Aorta (tissue), 5 donors: ENCODE measurements at places on chromosomes 12 and 14. TPM values are rescaled to one million over a fixed set of nuclear protein-coding genes. Genes with fewer than 3 reads are reported as not detected.

GPRC5A gene
- 36.6 TPM for total RNA-seq

ATG14 gene
- 19.4 TPM for total RNA-seq

MAP1LC3B2 gene
- 3.1 TPM for total RNA-seq

HOTAIR gene
- total RNA-seq: not detected

GRCh38 chr14:92865674-92866073 is 57.3 kb upstream of the CHGA start:
- no peak overlapping the region for H3K4me3 ChIP-seq
- no peaks in the 10 kb centered on the region for H3K27me3 ChIP-seq
- no peaks in the 10 kb centered on the region for H3K4me1 ChIP-seq
- no peak for DNase-seq

GRCh38 chr12:54719691-54720090 is 71.5 kb upstream of the DCD start:
- H3K36me3 ChIP-seq: no peaks in the 10 kb centered on the region
- no peaks in the 10 kb centered on the region for H3K4me1 ChIP-seq
- no peak overlapping the region for H3K4me3 ChIP-seq
- no peak for DNase-seq

GRCh38 chr12:69262264-69262974 is 23.1 kb downstream of the CPSF6 start:
- peaks cover 4% of the 10 kb centered on the region for H3K36me3 ChIP-seq
- H3K27me3 ChIP-seq: no peaks in the 10 kb centered on the region
- no peak overlapping the region for H3K4me3 ChIP-seq
- no peak for DNase-seq

GRCh38 chr14:104573930-104574329 is 5.6 kb upstream of the C14orf180 start:
- no peak for DNase-seq
- no peaks in the 10 kb centered on the region for H3K36me3 ChIP-seq
- H3K4me3 ChIP-seq: no peak overlapping the region
- H3K27me3 ChIP-seq: no peaks in the 10 kb centered on the region
- no peaks in the 10 kb centered on the region for H3K4me1 ChIP-seq

DNA sequence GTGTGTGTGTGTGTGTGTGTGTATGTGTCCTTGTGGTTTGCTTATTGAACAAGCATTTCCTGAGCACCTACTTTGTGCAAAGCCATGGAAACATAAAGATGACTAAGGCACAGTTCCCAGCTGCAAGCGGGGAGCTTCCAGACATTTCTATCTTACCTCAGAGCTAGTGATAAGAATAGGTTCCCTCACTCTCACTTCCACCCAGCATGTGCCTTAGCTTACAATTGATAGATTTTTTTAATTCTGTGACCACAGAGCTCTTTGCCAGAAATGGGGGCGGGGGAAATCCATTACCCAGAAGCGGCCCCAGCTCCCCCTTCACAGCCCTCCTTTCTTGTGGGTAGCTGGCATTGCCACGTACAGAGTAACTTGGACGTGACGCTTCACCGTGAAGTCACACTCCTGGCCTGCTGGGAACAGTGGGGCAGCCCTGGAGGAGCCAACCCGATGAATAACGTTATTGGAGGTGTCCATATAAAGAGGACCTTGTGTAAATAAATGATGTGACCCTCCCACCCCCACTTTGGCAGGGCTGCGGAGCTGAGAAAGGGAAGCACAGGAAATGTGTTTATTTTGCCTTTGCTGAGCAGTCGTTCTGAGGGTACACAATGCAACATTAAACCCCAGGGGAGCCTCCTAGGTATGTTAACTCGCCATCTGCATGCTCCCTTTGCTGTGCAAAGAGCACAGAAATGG is 238.9 kb downstream of the CHST11 start:
- no peak overlapping the region for H3K27ac ChIP-seq
- H3K4me3 ChIP-seq: no peak overlapping the region
- no peaks in the 10 kb centered on the region for H3K4me1 ChIP-seq
- no peaks in the 10 kb centered on the region for H3K27me3 ChIP-seq
- H3K36me3 ChIP-seq: no peaks in the 10 kb centered on the region
